Epithelial cell of prostate (primary cell): ENCODE measurements at places on chromosomes 1 and 21.

DNA sequence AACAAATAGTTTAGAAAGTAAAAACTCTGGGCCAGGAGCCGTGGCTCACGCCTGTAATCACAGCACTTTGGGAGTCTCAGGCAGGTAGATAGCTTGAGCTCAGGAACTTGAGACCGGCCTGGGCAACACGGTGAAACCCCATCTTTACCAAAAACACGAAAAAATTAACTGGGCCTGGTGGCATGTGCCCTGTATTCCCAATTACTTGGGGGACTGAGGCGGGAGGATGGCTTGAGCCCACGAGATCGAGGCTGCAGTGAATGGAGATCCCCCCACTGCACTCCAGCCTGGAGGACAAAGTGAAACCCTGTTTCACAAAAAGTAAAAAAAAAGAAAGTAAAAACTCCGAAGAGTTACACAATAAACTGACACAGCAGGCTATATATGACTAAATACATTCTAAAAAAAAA is 10.6 kb downstream of the CEP170 start:
- no peak for DNase-seq

- DNase-seq, result no peak
Observed at GRCh38 chr1:180863158-180863775, 49.4 kb upstream of the KIAA1614 start.

- DNase-seq, result no peak
Observed at GRCh38 chr1:204684206-204684570, 1.4 kb downstream of the LRRN2 start.

- no peak for DNase-seq
Observed at GRCh38 chr1:61227857-61228550, 145.6 kb downstream of the NFIA start.
